ENCODE measurements at places on chromosomes 5 and 9. TPM values are rescaled to one million over a fixed set of nuclear protein-coding genes. Genes with fewer than 3 reads are reported as not detected.

DNA sequence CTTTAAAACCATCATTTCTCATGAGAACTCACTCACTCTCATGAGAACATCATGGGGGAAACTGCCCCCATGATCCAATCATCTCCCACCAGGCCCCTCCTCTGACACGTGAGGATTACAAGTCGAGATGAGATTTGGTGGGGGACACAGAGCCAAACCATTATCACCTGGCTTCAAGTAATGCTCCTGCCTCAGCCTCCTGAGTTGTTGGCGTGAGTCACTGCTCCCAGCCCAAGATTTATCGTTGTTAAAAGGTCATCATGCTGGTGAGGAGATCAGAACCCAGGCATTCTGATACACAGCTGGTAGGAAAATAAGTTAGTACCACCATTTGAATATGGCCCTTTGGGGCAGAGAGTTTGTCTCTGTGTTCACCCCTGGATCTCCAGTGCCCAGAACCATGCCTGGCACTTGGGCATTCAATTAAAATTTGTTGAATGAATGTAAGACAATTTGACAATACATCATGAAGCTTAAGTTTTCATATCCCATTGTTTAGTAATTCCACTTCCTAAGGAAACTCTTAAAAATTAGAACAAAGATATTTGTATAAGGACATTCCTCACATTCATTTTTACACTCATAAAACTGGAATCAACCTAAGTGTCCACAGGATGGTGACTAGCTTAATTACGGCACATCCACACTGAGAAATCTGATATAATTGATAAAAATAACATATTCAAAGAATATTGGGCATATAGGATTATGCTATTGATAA is 58.0 kb upstream of the COL15A1 start:
- no peak overlapping the region for H3K4me3 ChIP-seq
- H3K4me1 ChIP-seq, result peaks cover 16% of the 10 kb centered on the region
- no peaks in the 10 kb centered on the region for H3K36me3 ChIP-seq
- no peak overlapping the region for H3K27ac ChIP-seq
- no peak for DNase-seq
- peaks cover 21% of the 10 kb centered on the region for H3K27me3 ChIP-seq

- no peak overlapping the region for H3K4me3 ChIP-seq
- no peaks in the 10 kb centered on the region for H3K36me3 ChIP-seq
- no peak overlapping the region for H3K27ac ChIP-seq
Observed at GRCh38 chr5:1163366-1163765, 38.0 kb upstream of the SLC6A19 start.

DNA sequence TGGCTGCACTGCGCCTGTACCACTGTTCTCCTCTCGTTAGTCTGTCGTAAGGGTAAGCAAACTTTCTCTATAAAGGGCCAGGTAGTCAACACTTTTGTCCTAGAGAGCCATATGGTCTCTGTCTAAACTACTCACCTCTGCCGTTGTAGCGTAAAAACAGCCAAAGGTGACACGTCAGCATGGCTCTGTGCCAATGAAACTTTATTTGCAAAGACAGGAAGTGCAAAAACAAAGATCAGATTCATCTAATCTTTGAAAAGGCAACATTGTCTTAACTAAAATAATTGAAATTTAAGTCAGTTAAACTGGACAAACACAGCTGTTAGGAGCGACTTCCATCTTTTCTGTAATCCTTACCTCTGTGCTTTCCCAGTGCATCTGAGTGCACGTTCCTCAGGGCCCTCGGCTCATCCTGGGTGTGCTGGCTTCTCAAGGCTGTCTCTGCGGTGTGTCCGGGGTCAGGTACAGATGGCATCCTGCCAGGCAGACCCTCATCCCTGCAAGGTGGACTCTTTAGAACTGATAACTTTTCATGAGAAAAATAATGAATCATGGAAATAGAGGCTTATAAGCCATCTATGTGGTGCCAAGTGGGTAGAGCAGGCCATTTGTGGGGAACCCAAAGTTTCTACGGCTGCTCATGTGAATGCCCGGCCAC is 35.2 kb upstream of the IRX4 start:
- DNase-seq, result no peak
- no peaks in the 10 kb centered on the region for H3K36me3 ChIP-seq
- H3K4me3 ChIP-seq, result no peak overlapping the region
- no peak overlapping the region for H3K27ac ChIP-seq

DNA sequence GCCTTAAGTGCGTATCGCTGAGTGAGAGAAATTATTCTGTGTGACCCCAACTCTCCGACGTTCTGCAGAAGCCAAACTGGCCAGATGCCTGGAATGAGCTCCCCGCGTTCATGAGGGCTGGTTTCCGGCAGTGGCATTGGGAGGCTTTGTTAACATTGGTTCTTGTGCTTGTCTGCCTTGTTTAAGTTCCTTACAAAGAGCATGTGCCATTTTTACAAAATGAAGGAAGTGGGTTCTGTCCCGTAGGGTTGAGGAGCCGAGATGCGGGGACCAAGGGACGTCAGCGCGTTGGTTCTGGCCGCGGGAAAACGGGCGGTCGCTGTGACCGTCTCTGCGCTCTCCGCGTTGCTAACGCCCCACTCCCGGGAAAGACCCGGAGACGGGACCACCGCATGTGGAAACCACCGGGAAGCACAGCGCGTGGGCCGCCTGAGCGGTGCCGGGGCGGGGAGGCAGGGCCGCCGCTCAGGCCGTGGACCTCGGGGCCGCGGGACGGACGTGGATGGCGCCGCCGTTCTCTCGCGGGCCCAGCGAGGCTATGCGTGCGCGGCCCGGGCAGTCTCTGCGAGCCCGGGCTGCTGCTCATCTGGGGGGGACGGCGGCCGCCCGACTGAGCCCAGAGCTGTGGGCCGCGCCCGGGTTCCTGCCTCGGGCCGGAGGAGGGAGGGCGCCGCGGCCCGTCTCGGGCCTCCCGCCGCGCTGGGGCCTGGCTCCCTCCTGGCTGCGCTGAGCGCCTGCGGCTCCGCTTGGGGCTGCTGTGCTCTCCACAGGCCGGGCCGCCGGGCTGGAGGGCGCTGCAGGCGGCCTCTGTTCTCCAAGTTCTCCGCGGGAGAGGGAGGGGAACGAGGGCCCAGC is 13.4 kb downstream of the RABL6 start:
- H3K27ac ChIP-seq, result no peak overlapping the region
- peak; percentile 51 for DNase-seq
- no peaks in the 10 kb centered on the region for H3K27me3 ChIP-seq
- peaks cover 6% of the 10 kb centered on the region for H3K4me1 ChIP-seq
- no peak overlapping the region for H3K4me3 ChIP-seq

DNA sequence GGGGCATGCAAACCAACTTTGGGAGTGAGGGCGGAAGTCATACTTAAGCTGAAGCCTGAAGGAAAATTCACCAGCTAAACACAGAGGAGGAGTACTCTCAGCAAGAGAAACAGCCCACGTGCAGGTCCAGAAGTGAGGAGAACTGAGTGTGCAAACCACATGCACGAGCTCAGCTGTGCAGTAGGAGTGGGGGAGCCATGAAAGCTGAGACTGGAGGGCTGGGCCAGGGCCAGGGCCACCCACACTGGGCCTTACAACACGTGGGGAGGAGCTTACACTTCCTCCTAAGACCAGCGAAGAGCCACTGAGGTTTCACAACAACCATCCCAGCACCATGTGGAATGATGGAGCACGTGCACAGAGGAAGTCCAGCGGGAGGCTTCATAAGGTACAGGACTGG is 9.3 kb upstream of the WWC1 start:
- no peaks in the 10 kb centered on the region for H3K4me1 ChIP-seq
- DNase-seq, result no peak
- H3K27ac ChIP-seq, result no peak overlapping the region
- H3K4me3 ChIP-seq, result no peak overlapping the region

DNA sequence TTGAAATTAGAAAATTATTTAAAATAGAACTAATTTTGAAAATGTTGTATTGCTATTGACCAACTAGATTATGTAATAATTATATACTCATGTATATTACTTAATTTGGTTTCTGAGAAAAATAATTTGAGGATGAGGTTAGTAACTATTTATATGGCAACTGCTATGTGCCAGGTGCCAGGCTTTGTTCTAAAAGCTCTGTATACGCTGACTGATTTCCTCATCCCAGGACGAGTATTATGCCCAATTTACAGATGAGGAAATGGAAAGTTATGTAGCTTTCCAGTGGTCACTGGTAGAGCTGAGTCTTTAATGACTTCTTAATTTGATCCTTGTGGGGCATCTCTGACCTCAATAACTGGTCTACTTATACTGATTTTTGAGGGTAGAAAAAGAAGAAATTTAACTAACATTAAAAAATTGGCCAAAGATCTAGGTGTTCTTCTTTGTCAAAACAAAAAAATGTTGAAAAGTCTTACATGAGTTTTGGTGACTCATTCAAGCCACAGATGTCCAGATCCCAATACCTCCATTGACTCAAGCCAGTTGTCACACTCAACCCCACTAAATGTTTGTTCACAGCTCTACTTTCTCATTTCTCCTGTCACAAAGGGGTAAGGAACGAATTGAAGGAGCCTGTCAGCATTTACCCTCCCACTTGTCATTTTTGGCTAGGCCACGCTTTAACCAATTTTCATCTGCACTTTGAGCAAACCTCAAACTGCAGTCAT is 228.1 kb upstream of the MEF2C start:
- H3K27ac ChIP-seq, result no peak overlapping the region
- no peaks in the 10 kb centered on the region for H3K4me1 ChIP-seq
- H3K27me3 ChIP-seq, result no peaks in the 10 kb centered on the region
- no peaks in the 10 kb centered on the region for H3K36me3 ChIP-seq
- no peak for DNase-seq
- no peak overlapping the region for H3K4me3 ChIP-seq

DNA sequence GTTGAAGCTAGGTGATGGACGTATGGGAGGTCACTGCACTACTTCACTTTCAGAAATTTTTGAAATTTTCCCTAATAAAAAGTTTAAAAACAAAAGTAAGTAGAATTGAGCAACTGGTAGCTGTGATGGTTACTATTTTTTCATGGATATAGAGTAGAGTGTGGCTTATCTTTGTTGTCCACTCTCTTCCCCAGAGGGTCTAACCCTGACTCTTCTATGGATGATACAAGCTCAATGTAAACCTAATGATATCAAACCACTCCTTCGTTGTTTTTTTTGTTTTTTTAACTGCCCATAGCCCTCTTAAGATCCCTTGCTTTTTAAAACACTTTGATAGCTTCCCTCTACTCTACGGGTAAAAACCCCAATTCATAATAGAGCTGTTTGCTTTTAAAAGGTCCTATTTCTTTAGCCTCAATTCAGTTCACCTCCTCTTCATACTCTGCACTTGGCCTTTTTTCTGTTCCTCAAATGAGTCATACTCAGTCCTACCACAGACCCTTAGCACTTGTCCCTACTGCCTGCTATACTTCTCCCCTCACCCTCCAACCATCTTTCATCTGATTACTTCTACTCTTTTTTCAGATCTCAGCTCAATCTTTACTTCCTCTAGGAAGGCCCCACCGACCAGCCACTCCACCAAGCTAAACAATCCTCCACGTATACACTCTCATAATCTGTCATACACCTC is 2.6 kb downstream of the HDAC3 start:
- H3K27ac ChIP-seq, result no peak overlapping the region
- DNase-seq, result no peak
- peaks cover 8% of the 10 kb centered on the region for H3K36me3 ChIP-seq
- peaks cover 19% of the 10 kb centered on the region for H3K4me1 ChIP-seq
- no peaks in the 10 kb centered on the region for H3K27me3 ChIP-seq
- no peak overlapping the region for H3K4me3 ChIP-seq

Gene PCDHGB2
- total RNA-seq, result 1.9 TPM

DNA sequence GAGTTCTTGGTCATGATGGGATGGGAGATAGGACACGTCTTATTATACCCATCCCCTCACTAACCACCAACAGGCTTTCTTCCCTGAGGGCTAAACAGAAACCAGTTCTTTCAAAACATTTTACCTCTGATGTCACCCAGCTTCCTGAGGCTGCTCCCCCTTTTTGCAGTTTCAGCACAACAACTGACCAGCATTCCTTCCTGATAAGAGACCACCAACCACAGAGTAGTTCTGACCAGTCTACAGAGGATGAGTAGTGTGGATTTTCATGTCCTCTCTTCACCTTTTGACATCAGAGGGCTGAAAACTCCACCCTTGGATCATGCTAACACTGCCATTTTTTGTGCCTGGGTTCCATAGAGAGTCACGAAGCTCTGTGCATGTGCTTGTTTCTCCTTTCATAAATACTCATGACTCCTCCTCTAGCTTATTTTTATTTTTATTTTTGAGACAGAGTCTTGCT is 82.6 kb downstream of the OSTF1 start:
- no peak for DNase-seq
- no peak overlapping the region for H3K4me3 ChIP-seq
- H3K27ac ChIP-seq, result no peak overlapping the region
- peaks cover 33% of the 10 kb centered on the region for H3K4me1 ChIP-seq
- H3K27me3 ChIP-seq, result no peaks in the 10 kb centered on the region

- no peak for DNase-seq
- H3K27me3 ChIP-seq, result no peaks in the 10 kb centered on the region
- no peaks in the 10 kb centered on the region for H3K4me1 ChIP-seq
- no peak overlapping the region for H3K4me3 ChIP-seq
Observed at GRCh38 chr5:174790906-174791305, 66.5 kb downstream of the MSX2 start.

GRCh38 chr9:104905931-104906330 is 22.0 kb downstream of the ABCA1 start:
- H3K36me3 ChIP-seq, result no peaks in the 10 kb centered on the region
- no peak overlapping the region for H3K27ac ChIP-seq
- no peaks in the 10 kb centered on the region for H3K27me3 ChIP-seq
- no peak for DNase-seq
- no peaks in the 10 kb centered on the region for H3K4me1 ChIP-seq

Gene SLC36A3
- total RNA-seq, result not detected

DNA sequence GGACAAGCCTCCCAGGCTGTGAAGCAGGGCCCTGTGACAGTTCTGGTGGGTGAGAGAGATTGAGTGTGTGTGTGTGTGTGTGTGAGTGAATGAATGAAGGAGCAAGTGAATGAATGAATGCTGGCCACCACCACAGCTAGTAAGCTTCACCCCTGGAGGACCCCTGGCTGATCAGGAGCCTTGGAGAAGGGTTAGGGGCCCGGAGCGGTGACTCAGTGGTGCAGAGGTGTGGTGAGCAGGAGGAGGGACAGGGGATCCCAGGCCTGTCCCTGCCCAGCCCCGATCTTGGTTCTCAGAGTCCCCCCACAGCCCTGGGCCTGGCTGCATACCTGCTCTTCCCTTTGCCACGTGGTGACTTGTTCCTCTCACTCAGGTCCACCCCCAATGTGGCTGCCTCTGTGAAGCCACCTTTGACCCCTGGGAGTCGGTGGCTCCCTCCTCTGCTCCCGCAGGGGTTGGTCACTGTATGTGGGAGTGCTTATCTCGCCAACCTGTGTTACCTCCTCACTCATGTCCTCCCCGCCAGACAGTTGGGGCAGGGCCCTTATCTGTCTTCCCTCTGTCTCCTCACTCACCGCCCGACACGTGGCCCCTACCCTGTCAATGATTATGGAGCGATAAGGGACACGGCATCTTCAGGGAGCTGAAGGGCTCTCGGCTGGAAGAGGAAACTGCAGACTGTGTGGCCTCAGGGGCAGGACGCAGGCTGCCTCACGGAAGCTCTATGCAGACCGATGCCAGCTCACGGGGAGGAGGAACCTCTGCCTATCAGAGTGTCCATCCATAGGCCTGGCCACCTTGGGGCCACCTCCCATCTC is 99.9 kb upstream of the PITX1 start:
- H3K36me3 ChIP-seq, result no peaks in the 10 kb centered on the region
- DNase-seq, result no peak
- H3K27me3 ChIP-seq, result peaks cover 2% of the 10 kb centered on the region
